ENCODE measurements at places on chromosomes 12 and 14. TPM values are rescaled to one million over a fixed set of nuclear protein-coding genes. Genes with fewer than 3 reads are reported as not detected.
A peak's percentile ranks its signal among the peaks of the same experiment; 100 is the strongest.

DNA sequence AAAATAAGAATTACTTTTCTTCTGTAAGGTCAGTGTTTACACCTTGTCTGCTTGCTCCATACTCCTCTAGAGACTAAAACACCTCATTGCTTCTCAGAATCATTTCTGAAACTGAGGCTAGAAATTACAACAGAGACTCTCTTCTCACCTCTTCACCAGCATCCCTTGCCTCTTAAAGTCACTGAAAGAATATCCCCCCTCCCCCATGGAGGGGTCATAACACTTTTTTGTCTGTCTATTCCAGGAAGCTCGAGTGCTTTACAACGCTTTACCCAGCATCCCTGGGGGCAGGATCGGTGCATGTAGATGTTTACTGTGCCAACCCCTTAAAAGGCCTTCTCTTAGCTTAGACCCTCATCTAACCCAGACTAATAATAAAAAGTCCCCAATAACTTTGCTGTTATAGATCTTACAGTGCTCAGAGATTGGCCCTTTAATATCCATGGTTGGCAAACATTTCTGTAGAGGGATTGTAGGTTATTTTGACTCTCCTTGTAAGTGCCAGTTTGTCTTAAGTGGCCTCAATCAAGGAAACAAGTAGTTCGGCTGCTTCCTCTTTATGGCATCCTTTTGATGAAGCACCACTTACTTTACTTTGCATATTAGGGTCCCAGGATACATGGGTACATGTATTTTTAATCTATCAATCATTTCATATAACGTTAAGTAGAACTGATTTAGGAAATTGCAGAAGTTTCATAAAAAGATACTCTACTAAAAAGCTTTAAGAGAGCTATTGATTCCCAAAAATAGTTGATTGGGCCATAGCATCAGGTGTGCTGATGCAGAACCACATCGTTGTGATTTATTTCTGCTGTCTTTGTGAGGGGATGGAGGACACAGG is 29.3 kb downstream of the PRKCH start:
- no peak for DNase-seq

GRCh38 chr14:68921049-68921448 is 58.1 kb downstream of the ACTN1 start:
- no peak for DNase-seq

- DNase-seq = peak; percentile 79
These were observed 431 bp upstream of the RHOJ start for GRCh38 chr14:63203618-63204406.

GRCh38 chr12:116381744-116382685 is 104.5 kb upstream of the MED13L start:
- DNase-seq = no peak

DNA sequence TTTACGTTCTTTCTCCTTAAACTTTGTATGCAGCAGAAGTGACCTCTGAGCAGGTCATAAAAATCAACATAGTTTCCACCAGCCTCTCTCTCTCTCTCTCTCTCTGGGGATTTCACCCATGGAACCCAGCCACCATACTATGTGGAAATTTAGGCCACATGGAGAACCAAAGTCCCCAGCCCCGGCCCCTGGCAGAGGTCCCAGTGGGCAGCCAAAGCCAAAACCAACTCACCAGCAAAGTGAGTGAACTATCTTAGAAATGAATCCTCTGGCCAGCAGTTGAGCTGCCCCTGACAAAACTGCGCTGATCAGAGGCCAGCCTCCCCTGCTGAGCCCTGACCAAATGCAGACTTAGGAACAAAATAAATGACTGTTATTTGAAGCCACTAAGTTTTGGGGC is 9.2 kb downstream of the DUSP6 start:
- DNase-seq = peak; percentile 68

Gene GLIPR1L1
- total RNA-seq = not detected

Gene KRT74
- 0.14 TPM for total RNA-seq

Gene PRR4
- 1.2 TPM for total RNA-seq

Gene C12orf42
- total RNA-seq = not detected

Gene TBK1
- 11.5 TPM for total RNA-seq

Gene KITLG
- total RNA-seq = 8.6 TPM

Data from left ventricle myocardium inferior (tissue), 1 donor.